ENCODE measurements at places on chromosomes 13 and 19.

DNA sequence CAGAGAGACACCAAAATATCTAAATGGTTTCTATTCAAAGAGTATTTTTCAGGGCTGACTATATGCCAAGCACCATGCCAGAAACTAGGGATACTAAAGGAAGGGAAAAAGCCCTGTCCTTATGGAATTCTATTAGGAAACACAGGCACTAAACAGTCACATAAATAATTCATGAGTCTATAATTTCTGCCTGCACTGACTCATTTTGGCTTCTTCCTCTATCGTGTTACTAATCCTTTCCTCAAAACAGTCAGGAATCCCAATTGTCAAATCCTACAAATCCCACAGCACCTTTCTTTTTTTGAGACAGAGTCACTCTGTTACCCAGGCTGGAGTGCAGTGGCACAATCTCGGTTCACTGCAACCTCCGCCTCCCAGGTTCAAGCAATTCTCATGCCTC, 29.2 kb downstream of the XPO4 start:
- no peak for DNase-seq

DNA sequence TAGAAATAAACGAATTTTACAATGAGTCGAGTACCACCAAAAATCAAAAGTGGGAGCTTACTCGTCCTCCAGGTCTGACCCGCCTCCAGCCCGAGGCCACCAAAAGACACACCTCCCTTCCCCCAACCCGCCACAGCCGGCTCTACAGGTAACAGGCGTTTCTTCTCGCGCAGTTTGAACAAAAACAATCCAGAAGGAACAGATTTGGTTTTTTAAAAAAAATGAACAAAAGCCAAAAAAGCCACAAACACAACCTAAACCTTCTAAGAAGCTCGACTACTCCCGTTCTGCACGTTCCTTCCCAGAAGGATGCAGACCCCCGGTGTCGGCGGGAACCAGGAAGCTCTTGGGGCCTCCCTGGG, 671 bp downstream of the ZDHHC20 start:
- DNase-seq = peak; percentile 17

DNA sequence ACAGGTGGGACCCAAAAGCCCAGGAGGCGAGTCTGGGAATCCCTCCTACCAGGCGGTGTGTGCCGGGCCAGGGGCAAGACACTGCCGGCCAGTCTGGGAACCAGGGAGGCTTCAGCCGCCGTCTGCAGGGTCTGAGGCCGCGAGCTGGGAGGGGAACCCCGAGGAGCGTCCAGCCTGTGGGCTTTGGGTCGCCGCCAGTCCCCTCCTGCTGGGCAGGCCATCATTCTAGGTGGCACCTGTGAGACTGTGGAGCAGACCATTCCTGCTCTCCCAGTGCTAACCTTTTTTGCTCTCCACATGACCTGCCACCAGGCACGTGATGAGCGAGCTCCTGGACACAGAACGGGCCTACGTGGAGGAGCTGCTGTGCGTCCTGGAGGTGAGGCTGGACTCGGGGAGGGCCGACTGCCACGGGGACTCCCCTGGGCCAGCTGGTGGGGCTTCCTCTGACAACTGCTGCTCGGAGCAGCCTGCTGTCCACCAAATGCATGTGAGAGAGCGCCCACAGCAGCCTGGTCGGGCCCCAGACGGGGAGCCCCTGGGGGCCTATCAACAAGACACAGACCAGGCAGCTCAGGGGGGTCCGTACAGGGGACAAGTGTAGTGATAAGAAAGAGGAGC, 24.6 kb upstream of the F7 start:
- DNase-seq = no peak

- DNase-seq = no peak
Measured at GRCh38 chr19:48346191-48346590, 17.5 kb downstream of the TMEM143 start.

DNA sequence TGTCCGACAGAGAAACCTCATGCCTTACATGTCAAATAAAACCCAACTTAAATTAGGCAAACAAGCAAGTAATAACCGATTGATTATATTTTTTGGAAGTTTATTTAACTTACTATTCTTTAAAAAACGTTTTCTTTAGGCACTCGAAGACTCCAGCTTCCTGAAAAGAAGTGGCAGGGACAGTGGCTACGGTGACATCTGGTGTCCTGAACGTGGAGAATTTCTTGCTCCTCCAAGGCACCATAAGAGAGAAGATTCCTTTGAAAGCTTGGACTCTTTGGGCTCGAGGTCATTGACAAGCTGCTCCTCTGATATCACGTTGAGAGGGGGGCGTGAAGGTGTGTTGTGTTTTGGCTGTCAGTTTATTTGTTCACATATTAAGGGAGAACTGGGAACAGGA, 164.4 kb downstream of the LMO7 start:
- no peak for DNase-seq

DNA sequence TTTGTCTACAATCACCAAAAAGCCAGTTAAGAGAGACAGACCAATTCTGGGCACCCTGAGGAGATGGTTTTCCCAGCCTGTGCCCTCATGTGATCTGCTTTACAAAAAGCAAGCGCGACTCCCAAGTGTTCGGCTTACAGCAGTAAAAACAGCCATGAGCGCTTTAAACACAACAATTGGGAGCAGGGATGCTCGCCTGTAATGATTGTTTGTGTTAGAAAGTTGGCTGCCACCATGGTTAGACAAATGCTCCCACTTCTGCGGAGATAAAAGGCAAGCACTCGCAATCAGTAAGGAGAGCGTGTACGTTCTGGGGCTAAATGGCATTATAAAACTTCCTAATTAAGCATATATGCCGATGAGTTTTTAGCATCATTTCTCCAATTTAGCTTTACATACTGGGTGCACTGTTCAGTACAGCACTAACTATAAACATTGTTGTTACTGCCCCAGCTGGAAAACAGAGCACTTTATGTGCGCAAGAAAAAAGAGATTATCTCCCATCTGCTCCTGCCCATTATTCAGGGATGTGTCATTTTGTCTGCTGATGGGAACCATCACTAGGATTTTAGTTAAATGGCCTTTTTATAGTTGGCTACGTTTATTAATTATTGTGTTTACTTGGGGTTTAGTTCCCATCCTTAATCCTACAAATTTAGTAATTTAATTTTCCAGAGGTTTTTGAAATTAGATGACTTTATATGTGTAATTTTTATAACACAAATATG, 309.3 kb upstream of the MAB21L1 start:
- DNase-seq = no peak

DNA sequence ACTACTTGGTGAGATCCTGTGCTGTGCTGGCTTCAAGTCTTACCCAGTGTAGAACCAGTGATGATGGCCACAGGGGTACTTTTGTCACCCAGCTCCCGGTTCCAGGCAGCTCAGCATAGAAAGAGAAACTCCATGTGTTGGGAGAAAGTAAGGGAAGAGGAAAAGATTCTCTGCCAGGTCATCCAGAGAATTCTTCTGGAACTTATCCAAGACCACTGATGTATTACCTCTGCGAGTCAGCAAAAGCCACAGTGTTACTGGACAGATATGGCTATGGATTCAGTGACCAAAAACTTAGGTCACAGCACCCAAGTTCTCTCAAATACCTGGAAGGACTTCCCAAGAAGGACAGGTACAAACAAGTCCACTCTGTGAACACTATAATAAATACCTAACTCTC, 399.5 kb upstream of the MIR17HG start:
- no peak for DNase-seq

DNA sequence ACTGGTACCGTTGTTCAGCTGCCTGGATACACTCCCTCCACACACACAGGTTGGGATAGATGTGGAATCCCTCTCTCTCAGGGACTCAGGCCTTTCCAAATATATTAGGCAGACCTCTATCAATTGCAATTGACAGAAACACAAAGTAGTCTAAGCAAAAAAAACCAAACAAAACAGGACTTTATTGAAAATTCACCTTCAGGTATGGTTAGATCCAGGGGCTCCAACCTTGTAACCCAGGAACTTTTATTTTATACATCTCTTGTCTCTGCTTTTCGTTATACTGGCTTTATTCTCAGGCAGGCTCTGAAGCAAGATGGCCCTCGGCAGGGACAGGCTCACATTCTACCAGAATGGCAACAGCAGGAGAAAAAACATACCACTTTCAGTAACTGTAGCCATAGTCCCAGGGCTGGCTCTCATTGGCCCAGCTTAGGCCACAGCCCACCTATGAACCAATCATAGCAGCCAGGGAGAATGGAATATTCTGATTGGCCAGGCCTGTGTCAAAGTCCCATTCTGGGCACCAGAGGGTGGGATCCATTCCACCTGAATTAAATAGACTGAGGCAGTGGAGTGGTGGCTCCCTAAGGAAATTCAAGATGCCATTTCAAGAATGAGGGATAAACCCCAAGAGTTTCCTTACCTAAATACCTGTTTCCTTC, 13.1 kb upstream of the CEACAM19 start:
- no peak for DNase-seq

DNA sequence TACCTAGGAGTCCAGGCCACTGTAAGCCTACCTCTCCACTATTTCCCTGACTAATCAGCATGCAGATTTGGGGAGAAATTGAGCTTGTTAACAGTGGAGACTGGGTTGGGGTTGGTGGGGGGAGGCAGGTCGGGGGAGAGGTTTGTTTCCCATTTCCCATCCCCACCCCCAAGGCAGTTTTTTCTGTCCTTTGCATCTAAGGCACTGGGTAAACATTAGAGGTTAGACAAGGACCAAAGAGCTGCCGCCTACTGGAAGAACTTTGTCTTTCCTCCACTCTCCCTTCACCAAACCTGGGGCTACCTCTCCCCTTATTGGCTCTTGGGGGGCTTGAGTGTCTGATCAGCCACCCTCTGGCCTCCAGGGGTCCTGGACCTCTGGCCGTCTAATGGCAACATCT, 953 bp downstream of the KCNN4 start:
- no peak for DNase-seq

DNA sequence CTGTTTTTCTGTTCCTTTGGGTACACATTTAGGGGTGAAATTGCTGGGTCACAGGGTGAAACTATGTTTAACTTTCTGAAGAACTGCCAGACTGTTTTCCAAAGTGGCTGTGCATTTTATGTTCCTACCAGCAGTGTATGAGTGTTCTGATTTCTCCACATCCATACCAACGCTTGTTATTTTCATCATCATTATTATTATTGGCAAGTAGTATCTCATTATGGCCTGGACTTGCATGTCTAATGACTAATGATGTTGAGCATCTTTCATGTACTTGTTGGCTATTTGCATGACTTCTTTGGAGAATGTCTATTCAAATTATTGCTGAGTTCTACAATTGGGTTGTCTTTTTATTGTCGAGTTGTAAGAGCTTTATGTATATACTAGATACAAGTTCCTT, 321.8 kb upstream of the HTR2A start:
- DNase-seq = no peak

GRCh38 chr13:99702687-99703319, 201.5 kb downstream of the TM9SF2 start:
- no peak for DNase-seq

GRCh38 chr13:78152415-78152814, 233.8 kb upstream of the EDNRB start:
- DNase-seq = no peak

DNA sequence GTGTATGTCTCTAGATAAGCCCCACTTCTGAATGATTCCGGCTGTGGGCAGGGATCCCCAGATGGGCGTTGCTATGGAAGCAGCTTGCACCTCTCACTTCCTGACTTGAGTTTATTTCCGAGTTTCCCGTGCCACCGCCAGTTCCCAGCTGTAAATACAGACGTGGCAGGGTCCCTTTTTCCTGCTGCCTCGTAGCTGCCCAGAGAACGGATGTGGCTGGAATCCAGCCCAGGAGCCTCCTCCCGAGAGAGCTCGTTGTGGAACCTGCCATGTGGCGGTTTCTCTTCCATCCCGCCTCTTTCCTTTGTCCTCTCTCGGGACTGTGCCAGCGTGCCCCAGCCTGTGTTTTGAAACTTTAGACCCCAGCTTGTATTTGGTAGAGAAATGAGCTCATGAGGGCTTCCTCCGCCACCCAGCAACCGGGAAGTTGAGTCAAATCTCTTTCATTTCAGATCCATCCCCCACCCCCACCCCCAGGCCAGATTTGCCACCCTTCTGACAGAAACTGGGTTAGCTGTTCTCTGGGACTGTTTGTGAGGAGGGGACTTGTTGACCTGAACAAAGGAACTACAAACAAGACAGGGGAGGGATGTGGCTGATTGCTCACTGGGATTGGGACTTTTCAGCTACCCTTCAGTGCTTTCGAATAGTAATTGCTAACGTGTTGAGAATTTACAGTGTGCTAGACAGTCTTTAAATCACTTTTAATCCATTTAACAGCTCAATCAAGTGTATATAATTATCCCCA, 96.6 kb downstream of the SIPA1L3 start:
- DNase-seq = peak; percentile 48

DNA sequence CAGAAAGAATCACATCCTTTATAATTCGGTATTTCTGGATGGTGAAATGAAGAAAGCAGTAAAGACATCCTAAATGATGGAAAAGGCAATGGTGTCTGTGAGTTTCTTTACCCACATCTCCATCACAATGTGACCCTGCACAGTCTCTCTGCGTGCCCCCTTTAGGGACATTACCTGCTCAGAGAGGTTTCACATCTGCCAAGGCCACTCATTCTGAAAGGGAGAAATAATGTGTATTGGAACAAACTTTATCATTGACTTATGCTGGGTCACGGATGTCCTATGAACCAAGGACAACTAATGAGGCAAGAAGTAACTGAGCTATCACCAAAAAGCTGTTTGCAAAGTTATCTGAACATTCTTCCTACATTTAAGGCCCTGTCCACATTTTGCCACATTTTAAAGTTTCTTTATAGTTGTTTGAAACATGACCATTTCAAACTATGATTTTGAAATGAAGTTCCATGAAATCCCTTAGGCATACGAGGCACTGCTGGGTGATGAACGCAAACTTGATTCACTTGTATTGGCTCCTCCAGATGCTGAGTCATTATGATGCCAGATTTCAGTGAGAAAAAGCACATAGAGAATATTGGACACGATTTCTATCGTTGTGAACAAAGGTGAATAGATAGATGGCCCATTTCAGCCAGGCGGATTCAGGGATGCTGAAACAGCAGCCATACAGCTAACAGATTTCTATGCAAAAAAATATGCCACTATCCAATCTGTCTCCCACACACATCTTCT, 63.5 kb upstream of the HMGB1 start:
- no peak for DNase-seq

- DNase-seq = no peak
Measured at GRCh38 chr13:49953560-49953959, 17.4 kb upstream of the SPRYD7 start.

DNA sequence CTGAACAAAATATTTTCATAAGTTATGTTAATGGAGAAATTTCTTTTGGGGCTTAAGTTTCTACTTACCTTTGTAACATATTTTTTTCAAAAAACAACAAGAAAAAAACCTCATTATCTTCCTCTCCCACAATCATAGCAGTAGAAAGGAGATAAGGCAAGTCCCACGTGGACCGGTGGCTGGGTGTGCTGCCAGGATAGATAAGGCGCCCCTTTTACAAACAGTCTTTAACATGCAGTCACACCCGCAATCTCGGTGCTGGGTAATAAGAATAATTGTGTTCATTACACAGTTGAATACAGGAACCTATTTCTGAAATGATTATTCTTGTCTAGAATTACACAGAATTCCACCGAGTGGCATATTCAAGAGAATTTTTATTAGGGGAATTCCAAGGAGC, 1202.3 kb downstream of the UQCRFS1 start:
- DNase-seq = no peak

GRCh38 chr13:33206945-33207614, 78.5 kb downstream of the STARD13 start:
- DNase-seq = no peak

GRCh38 chr13:102907886-102908515, 62.2 kb downstream of the ERCC5 start:
- no peak for DNase-seq

- no peak for DNase-seq
Measured at GRCh38 chr19:33312065-33312464, 9.7 kb upstream of the CEBPA start.
